GM23248 (cell line): ENCODE measurements at places on chromosomes 4 and X. TPM values are rescaled to one million over a fixed set of nuclear protein-coding genes. Genes with fewer than 3 reads are reported as not detected.

TLR7 gene
- not detected in 2 replicates for total RNA-seq

DIPK2B gene
- not detected in 2 replicates for total RNA-seq

MAGEC2 gene
- total RNA-seq: not detected in 2 replicates

DNA sequence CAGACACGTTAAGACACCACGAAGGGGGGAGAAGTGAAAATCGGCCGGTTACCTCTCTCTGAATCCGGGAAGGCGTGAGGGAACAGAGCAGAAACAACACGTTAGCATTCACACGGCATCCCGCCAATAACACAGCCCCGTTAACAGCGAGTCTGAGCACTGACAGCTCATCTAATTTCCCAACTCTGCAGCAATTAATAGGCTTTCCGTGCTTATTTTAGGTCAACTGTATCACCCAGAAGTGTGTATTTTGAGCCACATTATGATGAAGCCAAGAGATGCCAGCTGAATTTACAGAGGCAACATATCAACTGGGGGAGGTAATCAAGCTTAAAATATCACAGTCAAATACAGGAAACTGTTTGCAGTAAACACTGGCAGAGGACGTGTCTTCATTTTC, 92.6 kb downstream of the NSUN7 start:
- DNase-seq: no peak

GRCh38 chr4:158484173-158484885, 37.4 kb upstream of the RXFP1 start:
- peak; percentile 67 for DNase-seq

GRCh38 chr4:2259541-2260343, 2.2 kb downstream of the MXD4 start:
- no peak for DNase-seq

DNA sequence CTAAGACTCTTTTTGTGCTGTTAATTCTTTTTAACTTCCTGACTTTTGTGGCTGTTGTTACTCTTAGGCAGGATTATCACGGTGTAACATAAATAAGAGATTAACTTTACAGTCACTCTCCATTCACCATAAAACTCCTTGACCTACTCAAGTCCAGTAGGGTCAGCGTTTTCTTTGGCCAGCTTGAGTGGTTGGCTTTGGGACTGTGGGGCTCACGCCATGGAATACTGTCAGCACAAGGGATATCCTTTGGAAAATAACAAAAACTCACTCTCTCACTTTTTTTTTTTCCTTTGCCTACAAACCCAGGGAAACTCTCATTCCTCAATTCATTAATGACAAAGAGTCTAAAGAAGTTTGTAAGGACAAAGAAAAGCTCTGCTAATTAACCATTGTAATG, 89.4 kb upstream of the TLL1 start:
- DNase-seq: no peak

- DNase-seq: no peak
Observed at GRCh38 chr4:182231080-182231479, 12.1 kb upstream of the TENM3 start.

DNA sequence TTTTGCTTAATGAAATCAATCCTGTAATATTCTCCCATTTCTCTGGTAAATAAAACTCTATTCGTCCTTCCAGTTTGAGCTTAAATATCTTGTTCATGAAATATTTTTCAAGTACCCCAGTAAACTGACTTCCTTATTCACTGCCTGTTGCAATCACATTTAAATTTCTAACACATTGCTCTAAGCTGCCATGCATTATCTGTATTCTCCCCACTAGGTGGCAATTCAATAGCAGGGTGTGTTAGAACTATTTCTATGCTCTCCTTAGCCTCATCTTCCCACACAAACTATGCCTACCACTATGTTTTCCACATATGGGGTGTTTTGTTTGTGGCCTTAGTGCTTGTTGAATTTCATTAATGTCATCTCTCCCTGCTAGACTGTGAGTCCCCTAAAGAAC, 377.1 kb upstream of the HS3ST1 start:
- DNase-seq: peak; percentile 2

MAGEA12 gene
- 0.54 TPM in 1 of 2 replicates, not detected in the other for total RNA-seq

GRCh38 chrX:49792376-49792775, 36.7 kb upstream of the PAGE4 start:
- DNase-seq: peak; percentile 0

GRCh38 chrX:19829814-19830213, 57.6 kb downstream of the SH3KBP1 start:
- DNase-seq: no peak

LRIT3 gene
- total RNA-seq: 0.11 TPM in 1 of 2 replicates, not detected in the other

IL1RAPL2 gene
- total RNA-seq: not detected in 2 replicates

GAGE12H gene
- total RNA-seq: not detected in 2 replicates

BMP3 gene
- under 0.01 and 0.11 TPM in 2 replicates for total RNA-seq

PNMA5 gene
- not detected in 2 replicates for total RNA-seq

DNA sequence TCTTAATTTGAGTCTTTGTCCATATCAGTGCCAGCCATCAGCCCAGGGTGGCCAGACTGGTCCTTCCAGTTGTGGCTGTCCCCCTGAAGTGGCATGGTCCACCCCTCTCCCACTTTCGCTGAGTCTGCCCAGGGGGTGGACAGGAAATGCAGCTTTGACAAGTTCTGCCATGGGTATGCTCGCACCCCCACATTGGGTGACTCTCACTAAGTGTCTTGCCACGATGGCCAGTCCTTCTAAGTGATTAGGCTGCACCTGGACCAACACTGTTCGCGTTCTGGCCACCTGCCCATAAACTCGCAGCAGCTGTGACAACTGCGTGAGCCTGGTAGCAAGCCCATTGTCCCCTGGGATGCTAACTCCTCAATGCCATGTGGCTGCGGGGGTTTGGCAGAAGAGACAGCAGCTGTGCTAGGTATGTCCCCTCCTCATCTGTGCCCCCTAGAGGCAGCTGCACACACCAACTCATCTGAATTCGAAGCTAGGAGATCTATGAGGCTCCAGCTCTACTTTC, 10.0 kb upstream of the LNX1 start:
- DNase-seq: peak; percentile 36

GRCh38 chr4:8071766-8072165, 86.8 kb downstream of the ABLIM2 start:
- DNase-seq: no peak

GRCh38 chr4:141037446-141037845, 95.8 kb downstream of the RNF150 start:
- DNase-seq: no peak

DNA sequence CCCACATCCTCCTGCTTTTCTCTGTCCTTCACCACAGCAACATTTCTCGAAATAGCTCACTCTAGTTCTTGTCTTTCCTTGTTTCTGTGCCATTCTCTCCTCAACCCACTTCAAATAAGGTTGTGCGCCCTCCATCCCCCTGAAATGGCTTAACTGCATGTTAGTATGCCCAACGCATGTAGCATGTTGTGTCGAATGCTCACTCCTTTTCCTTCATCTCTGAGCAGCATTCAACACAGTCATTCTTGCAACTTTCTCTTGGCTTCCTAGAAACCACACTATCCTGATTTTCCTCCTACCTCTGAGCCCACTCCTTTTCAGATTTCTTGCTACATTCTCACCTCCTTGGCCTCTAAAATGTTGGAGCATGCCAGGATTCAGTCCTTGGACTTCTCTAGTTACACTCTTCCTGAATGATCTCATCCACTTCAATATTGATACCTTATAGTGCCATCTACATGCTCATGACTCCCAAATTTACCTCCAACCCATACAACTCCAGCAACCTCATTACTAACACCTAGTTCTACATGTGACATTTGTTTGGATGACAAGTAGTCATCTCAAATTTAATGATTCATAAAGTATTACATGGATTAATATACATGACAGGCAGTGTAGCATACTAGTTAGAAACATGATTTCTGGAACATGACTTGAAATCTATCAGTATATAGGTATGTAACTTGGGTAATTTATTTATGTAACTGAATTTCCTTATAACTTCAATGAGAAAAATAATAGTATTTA, 22.3 kb downstream of the RBMX start:
- DNase-seq: no peak

SPANXA1 gene
- total RNA-seq: not detected in 2 replicates

PAGE4 gene
- not detected in 2 replicates for total RNA-seq

- DNase-seq: no peak
Observed at GRCh38 chr4:133581996-133582619, 433.0 kb downstream of the PCDH10 start.

DNA sequence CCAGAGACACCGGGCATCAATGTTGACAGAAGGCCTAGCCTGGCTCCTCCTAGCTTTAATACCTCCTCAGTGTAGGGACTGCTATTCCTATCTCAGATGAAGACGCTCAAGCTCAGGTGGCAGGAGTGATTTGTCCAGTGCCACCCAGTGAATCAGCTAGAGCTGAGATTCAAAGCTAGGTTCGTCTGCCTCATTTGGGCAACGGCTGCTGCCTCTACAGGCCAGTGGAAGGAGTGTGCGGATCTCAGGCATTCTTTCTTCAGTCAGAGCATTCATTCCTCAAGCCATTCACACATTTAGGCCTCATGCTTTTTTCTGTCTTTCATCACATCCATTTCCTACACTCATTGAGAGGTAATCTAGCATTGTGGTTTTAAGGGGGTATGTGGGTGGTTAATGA, 7.3 kb downstream of the TSR2 start:
- peak; percentile 27 for DNase-seq

- DNase-seq: no peak
Observed at GRCh38 chr4:8504279-8505007, 63.9 kb downstream of the TRMT44 start.

GRCh38 chr4:145815027-145815612, 123.5 kb downstream of the ZNF827 start:
- no peak for DNase-seq

TCEAL6 gene
- not detected in 2 replicates for total RNA-seq

DCAF4L1 gene
- 0.13 TPM in 1 of 2 replicates, not detected in the other for total RNA-seq

DNA sequence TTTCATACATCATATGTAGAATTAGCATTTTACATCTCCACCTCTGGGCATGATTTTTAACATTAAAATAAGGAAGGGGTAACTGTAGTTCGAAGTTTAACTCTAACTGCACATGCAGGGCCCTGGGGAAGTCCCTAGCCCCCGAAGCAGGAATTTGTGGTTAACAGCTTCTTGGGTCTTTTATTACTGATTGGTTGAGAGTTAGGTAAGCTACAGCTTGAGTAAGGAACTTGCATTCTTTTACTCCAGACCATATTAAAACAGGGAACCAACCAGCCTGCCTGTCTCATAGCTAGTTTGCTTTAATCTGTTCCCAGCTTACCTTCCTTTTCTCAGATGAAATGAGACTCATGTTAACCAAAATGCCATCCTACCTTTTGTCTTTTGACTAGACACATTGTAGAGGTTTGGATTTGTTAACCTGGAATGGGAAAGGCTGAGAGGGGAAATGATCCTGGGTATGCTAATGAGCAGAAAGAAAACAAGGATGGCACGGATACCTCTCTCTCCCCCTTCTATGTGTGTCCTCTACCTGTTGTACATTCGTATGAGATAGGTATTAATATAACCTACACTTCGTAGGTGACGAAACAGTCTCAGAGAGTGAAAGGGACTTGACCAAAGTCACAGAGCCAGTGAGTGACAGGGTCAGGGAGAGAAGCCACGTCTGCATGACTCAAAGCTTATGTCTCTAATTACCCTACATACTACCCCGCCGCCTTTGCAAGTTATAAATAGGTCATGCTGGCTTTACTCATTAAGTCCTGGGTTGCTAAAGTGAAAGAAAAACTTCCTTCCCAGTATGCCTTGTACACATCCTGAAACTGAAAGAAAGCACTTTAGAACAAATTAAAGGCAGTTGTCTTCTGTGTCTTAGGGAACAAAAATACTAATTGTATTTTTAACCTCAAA, 119.5 kb upstream of the AFF2 start:
- DNase-seq: peak; percentile 36

DNA sequence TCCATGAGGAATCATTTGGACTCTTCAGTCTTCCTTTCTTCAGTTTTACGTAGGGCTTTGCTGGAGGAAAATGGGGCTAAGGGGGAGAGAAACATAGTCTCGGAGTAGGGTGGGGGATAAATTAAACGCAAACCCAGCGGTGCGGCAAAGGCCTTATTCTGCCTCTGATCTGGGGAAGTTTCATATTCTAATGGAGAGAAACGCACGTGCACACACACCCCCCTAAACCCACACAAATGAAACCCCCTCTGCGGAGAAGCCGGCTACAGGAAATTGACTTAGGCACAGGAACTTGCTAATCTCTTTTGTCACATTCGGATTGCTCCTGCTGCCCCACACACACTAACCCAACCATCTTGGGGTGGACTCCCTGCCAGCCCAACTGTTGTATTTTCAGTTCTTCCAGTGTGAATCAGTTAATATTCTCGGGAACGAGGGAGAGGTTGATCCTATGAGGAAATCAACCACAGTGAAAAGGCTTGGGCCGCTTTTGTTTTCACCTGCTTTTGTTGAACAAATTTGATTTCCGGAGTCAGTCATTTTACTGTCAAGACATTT, at the start of gene RHOH:
TSS of gene RHOH (plus strand) at position 308 of the 558 bp plus-strand sequence. CDS start 46,356 bp downstream, outside the sequence.
- no peak for DNase-seq

DNA sequence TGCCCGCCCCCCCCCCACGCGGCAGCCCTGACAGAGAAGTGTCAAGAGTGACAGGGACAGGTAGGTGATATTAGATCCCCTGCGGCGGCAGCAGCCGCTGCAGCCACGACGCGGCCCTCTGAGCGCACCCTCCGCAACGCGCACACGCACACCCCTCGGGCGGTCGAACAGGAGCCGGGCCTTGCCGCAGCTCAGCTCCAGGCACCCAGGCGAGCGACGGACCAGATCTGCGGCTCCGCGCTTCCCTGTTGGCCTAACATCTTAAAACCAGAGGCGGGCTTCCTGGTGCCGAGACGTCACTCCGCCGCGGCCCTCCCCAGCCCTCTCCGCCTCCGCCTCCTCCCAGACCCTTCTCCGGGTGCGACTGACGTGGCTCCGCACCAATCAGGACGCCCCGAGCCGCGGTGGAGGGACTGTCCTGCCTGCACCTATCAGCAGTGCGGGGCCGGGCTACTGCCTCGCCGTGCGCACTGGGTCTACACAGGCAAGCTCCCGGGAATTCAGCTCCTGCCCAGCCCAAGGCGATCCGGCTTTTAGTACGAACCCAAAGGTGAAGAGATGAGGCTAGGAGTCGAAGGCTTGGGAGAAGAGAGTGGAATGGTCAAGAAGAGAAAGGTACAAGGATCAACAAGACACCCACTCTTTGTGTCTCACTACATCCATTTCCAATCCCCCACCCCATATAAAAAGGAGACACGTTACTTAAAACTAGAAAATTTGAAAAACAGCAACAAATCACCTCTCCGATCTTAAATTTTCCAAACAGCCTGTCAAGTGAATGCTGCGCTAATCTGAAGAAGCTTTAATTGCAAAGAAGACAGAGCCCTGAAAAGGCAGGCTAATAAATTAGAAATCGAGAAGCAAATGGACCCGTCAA, at the start of gene PITX2:
TSS of gene PITX2 (minus strand) at position 237 of the 877 bp plus-strand sequence. CDS start 617 bp downstream, outside the sequence.
- peak; percentile 34 for DNase-seq

GRCh38 chr4:174119830-174120229, 163.6 kb downstream of the FBXO8 start:
- peak; percentile 36 for DNase-seq

GRCh38 chr4:157080605-157081004, 4.7 kb downstream of the GLRB start:
- no peak for DNase-seq

KLHL4 gene
- 0.11 TPM in 1 of 2 replicates, not detected in the other for total RNA-seq

CENPVL2 gene
- total RNA-seq: not detected in 2 replicates

ADGRG2 gene
- total RNA-seq: under 0.01 TPM in 1 of 2 replicates, not detected in the other

- peak; percentile 58 for DNase-seq
Observed at GRCh38 chr4:120452001-120452400, 385.4 kb upstream of the MAD2L1 start.

GRCh38 chr4:138945840-138946239, 69.7 kb upstream of the NOCT start:
- no peak for DNase-seq

ENPEP gene
- total RNA-seq: 0.11 TPM in 1 of 2 replicates, not detected in the other
